NCI-H1436 treated with DMSO at 0.1 percent for 48 hours (cell line): ENCODE measurements at places on chromosomes 4 and X.
A peak's percentile ranks its signal among the peaks of the same experiment; 100 is the strongest.

- DNase-seq: no peak
These were observed 77.0 kb upstream of the DCTD start for GRCh38 chr4:182994171-182994570.

DNA sequence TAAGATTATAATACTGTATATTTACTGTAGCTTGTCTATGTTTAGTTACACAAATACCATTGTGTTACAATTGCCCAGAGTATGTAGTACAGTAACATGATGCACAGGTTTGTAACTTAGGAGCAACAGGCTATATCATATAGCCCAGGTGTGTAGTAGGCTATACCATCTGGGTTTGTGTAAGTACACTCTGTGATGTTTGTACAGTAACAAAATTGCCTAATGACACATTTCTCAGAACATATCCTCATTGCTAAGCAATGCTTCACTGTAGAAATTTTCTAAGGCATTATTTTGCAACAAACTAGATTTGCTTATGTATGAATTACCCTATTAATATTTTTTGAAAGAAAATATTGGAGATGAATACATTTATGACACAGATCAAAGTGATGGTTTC, 1390.9 kb downstream of the C4orf33 start:
- DNase-seq: no peak

GRCh38 chrX:49073601-49074575, at the start of gene PRAF2:
TSS of gene PRAF2 (minus strand) at chrX:49074002. CDS start at chrX:49073987, 15 bp downstream.
- peak; percentile 36 for DNase-seq

DNA sequence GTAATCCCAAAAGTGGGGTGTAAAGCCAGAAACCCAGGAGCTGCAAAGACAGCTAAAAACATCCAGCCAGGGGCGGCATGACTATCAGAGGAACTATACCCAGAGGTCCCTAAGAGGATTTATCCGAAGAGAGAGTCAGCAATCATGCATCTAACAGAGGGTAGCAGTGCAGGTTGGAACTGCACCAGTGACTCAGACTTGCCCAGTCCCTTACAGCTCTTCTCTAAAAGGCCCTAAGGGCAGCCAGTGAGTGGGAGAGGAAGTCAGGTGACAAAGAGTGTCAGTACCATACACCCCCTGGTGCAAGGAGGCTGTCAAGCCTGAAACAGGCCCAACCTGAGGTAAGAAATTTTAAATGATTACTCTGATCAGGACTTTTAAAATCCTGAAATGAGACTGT, 88.1 kb downstream of the CAMK2D start:
- no peak for DNase-seq

- no peak for DNase-seq
These were observed 15.2 kb downstream of the BLTP1 start for GRCh38 chr4:122167369-122167768.

GRCh38 chr4:189304167-189304566, 636.5 kb upstream of the FRG1 start:
- DNase-seq: no peak

- DNase-seq: no peak
These were observed 120.5 kb downstream of the AFF1 start for GRCh38 chr4:87055311-87055710.

DNA sequence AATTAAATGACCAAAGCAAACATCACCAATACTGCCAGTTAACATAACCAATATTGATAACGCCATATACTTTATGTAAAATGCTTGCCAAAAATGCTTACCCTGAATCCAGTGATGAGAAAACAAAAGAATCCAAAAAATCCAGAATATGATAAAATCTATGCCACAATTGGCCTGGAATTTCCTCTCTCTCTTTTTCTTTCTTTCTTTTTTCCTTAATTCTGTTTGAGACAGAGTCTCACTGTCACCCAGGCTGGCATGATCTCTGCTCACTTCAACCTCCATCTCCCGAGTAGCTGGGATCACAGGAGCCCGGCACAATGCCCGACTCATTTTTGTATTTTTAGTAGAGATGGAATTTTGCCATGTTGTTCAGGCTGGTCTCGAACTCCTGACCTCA, 9.8 kb upstream of the SLC7A11 start:
- no peak for DNase-seq

DNA sequence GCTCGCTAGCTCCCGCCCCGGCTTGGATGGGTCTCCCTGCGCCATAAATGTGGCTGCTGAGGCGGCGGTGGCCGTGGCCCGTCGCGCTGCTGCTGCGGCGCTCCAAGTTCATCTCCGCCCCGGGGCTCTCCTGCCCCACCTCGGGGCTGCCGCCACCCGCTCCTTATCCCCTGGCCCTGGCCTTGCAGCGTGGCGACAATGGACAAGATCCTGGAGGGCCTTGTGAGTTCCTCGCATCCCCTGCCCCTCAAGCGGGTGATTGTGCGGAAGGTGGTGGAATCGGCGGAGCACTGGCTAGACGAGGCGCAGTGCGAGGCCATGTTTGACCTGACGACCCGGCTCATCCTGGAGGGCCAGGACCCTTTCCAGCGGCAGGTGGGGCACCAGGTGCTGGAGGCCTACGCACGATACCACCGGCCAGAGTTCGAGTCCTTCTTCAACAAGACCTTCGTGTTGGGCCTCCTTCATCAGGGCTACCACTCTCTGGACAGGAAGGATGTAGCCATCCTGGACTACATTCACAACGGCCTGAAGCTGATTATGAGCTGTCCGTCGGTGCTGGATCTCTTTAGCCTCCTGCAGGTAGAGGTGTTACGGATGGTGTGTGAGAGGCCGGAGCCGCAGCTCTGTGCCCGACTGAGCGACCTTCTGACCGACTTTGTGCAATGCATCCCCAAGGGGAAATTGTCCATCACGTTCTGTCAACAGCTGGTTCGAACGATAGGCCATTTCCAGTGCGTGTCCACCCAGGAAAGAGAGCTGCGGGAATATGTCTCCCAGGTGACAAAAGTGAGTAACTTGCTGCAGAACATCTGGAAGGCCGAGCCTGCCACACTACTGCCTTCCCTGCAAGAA, 763 bp downstream of the USP38 start:
- DNase-seq: no peak

DNA sequence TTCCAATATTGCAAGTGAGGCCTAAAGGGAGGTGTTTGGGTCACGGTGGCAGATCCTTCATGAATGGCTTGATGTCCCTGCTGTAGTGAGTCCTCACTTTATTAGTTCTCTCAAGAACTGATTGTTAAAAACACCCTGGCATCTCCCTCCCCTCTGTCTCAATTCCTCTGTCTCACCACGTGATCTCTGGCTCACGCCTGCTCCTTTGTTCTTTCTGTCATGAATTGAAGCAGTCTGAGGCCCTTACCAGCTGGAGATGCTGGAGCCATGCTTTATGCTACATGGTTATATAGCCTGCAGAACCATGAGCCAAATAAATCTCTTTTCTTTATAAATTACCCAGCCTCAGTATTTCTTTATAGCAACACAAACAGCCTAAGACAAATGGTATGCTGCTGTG, 980.7 kb upstream of the GRIA3 start:
- DNase-seq: no peak

GRCh38 chrX:39705290-39705689, 392.5 kb downstream of the BCOR start:
- no peak for DNase-seq

GRCh38 chrX:120087289-120088017, 10.0 kb upstream of the RHOXF2B start:
- DNase-seq: no peak

GRCh38 chr4:91829531-91829930, 474.2 kb upstream of the GRID2 start:
- DNase-seq: no peak

DNA sequence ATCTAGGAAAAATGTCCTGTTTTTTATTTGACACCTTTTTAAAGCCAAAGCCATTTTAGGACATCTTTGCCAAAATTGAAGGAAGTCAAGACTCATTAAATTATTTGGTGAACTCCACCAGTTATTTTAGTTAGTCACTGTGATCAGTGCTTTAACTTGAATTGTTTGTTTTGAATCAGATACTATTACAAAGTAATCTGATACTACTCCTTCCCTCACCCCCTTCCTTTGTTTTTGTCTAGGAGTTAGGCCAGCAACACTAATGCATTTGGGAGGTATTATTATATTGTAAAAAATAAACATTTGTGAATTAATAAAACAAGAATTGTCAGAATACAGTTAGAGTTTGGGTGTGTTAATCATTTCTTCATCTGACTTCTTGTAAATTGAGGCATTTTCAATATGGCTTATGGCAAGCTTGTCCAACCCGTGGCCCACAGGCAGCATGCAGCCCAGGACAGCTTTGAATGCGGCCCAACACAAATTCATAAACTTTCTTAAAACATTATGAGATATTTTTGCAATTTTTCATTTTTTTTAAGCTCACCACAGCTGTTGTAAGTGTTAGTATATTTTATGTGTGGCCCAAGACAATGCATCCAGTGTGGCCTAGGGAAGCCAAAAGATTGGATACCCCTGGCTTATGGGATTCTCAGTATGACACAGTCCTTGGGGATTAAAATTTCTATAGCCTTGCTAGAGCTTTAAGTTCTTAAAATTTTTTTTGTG, 182.2 kb downstream of the BMPR1B start:
- no peak for DNase-seq

DNA sequence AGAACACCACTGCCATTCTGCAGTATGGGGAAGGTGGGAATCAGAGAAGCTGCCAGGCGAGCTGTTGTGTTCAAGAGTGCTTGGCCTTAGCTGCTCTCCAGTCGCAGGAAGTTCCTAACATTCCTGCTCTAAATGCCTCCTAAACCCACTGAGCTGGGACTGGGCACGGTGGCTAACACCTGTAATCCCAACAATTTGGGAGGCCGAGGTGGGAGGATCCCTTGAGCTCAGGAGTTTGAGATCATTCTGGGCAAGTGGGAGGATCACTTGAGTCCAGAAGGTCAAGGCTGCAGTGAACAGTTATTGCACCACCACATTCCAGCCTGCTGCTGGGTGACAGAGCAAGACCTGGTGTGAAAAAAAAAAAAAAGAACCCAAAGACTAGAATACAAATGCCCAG, 690.3 kb upstream of the FAM241A start:
- no peak for DNase-seq

GRCh38 chr4:176746846-176747245, 45.9 kb downstream of the VEGFC start:
- no peak for DNase-seq

- no peak for DNase-seq
These were observed 152.4 kb downstream of the STAG2 start for GRCh38 chrX:124113621-124114600.

DNA sequence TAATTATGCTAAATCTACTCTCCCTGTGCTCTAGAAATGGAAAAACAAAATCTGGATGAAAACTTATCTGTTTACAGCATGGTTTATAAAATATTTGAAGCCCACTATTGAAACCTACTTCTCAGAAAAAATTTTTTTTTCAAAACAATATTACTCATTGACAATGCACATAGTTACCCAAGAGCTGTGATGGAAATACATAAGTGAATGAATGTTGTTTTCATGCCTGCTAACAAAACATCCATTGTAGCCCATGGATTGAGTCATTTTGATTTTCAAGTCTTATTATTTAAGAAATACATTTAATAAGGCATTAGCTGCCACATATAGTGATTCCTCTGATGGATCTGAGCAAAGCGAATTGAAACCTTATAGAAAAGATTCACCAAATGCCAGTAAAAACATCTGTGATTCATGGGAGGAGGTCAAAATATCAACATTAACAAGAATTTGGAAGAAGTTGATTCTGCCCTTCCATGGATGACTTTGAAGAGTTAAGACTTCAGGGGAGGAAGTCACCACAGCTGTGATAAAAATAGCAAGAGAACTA, 144.7 kb upstream of the HHIP start:
- no peak for DNase-seq

DNA sequence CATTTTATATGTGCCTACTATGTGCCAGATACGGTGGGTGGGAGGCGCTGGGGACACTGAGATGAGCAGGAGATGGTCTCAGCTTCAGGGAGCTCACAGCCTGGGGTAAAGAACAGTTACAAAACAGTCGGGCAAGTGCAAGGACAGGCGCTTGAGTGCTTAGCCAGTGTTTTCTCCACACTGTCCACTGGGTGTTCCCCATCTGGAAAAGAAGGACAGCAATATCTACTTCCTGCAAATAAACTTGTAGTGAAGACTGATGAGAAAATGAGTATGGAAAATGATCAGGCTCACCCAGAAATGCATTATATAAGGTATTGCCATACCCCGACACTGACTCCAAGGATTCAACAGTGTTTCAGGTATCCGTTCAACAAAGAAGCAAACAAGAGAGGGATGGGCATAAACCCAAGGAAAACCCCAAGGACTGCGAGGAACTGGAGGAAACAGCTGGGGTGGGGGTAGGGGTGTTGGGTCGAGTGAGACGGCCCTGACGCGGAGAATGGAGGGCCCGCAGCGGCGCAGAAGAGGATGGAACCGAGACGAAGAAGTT, 835 bp downstream of the TMEM185A start:
- DNase-seq: no peak

GRCh38 chr4:19580095-19580494, 671.6 kb upstream of the SLIT2 start:
- DNase-seq: no peak

- no peak for DNase-seq
These were observed 54.5 kb downstream of the MID2 start for GRCh38 chrX:107880054-107880610.
